ENCODE measurements at places on chromosomes 3 and 15.

GRCh38 chr3:189772584-189772983, 141.4 kb downstream of the TP63 start:
- DNase-seq: no peak

- no peak for DNase-seq
Measured at GRCh38 chr15:64975390-64975789, 14.3 kb downstream of the SPG21 start.

DNA sequence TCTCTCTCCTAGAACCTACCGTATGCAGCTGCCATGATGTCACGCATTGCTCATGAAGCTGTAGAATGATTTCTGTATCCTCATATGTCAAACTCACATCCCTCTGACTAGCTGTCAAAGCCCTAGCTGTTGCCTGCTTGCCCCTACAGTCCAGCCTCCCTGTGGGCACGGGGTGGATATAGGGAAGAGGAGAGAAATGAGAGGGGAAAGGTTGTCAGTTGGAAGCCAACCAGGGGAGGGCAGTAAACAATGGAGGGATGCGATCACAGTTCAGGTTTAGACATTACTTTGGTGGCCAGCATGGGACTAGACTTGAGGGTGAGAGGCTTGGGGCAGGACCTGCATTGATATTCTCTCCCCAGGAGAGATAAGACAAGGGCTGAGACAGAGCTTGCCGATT, 1.7 kb upstream of the HDGFL3 start:
- no peak for DNase-seq

DNA sequence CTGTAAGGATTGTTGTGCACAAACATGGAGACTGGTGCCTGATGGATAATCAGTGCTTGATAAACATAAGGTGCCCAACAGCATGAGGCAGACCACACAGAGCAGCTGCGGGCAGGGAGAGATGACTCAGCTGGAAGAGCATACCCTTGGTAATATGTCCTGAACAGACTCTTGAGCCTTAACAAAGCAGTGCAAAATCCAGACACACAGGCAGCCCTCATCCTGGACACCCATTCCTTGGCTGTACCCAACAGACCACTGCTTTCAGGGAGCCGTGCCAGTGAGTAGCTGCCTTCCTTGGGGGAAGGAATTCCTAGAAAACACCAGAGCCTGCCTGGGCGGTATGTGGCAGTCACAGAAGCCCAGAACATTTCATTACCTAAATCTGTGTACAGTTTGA, 156.2 kb downstream of the CLSTN2 start:
- no peak for DNase-seq

DNA sequence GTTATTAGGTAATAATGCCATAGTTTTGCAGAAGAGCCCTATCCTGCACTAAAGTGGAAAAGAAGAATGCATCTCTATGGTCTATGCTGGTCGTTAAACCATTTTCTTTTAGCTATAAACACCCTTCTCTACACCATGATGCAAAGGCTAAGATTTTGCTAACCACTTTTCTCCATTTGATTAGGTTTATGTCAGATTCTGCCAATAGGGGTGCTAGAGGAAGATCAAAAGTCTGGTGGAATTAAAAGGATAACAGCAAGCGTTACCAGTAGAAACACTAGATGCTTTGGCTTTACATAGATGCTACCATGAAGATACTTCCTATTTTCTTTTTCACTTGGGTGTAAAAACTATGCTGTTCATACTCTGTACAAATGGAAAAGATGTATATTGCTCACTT, 669.8 kb upstream of the ARPP21 start:
- no peak for DNase-seq

GRCh38 chr3:111862974-111863373, 3.9 kb downstream of the PHLDB2 start:
- no peak for DNase-seq

GRCh38 chr15:48532946-48533345, 112.6 kb downstream of the FBN1 start:
- no peak for DNase-seq

- DNase-seq: no peak
Measured at GRCh38 chr15:81485806-81486205, 111.8 kb upstream of the TMC3 start.

- peak; percentile 38 for DNase-seq
Measured at GRCh38 chr15:48963524-48964113, at the start of gene SHC4. Gene SHC4 (minus strand): TSS chr15:48963919. CDS start chr15:48963015, 904 bp downstream.

DNA sequence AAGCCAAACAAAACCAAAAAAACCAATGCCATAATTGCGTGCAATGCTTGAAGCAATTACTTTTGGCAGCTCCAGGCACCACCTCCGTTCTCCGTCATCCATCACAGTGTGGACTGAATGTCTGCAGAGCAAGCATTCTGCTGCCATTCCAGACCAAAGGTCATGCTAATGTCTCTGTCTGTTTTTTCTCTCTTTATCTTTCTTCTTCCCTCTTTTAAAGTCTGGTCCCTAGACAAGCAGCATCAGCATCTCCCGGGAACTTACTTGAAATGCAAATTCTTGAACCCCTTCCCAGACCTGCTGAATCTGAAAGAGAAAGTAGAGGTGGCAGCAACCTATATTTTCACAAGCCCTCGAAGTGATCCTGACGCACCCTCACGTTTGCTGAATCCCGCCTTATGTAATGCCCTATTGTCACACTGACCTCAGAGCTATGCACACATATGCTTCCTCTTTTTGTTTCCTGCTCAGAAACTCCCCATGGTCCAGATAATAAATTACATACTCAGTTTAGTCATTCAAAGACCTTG, 297.3 kb upstream of the PROK2 start:
- DNase-seq: no peak

DNA sequence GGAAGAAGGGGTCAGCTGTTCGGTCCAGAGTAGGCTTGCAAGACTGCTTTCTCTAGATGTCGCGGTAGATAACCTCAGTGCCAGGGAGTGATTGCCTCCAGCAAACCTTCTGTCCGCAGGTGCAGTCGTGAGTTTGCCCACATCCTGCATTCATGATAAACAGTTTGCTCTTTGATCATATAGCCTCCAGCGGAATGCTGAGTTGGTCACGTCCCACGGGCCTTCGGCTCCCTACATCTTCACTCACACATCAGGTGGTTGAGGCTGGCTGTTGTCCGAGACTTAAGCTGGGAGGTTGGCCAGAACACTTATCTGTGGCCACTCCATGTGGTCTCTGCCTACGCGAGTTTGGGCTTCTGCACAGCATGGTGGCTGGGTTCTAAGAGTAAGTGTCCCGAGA, 62.1 kb upstream of the NR2C2 start:
- DNase-seq: no peak

- no peak for DNase-seq
Measured at GRCh38 chr3:47227678-47228077, 54.9 kb downstream of the KIF9 start.

DNA sequence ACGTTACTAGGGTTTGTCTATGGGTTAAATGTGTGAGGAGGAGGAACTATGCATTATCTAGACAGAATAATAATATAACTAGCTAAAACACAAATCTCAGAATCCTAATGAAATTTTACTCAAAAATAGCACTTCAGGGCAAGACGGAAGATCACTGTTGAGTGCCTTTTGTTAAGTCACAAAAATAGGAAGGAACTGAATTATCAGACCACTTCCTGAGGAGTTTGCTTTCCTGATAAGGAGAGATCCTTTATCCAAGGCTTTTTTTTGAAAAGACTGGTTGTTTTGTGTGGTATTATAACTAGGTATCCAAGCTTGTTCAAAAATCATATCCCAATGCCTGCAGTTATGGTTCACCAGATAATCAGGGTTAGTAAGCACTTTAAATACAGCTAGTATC, 34.6 kb downstream of the NR2E3 start:
- DNase-seq: no peak

DNA sequence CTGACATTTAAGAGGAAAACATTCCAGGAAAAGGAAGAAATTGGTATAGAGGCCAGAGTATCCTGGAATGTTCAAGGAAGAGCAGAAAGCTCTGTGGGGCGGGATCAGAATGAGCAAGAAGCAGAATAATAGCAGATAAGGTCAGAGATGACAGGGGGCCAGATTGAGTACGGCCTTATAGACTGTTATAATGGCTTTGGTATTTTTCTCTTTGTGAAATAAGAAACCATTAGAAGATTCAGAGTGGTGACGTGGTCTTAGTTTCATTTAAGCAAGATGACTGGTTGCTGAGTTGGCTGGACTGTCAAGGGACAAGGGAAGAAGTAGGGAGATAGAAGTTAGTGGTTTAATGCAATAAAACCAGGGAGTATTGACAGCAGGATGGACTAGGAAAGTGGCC, 218.3 kb upstream of the SOX2 start:
- DNase-seq: no peak

- no peak for DNase-seq
Measured at GRCh38 chr3:115651599-115651998, 28.3 kb downstream of the GAP43 start.

GRCh38 chr3:13497386-13497785, 17.3 kb downstream of the HDAC11 start:
- DNase-seq: no peak

DNA sequence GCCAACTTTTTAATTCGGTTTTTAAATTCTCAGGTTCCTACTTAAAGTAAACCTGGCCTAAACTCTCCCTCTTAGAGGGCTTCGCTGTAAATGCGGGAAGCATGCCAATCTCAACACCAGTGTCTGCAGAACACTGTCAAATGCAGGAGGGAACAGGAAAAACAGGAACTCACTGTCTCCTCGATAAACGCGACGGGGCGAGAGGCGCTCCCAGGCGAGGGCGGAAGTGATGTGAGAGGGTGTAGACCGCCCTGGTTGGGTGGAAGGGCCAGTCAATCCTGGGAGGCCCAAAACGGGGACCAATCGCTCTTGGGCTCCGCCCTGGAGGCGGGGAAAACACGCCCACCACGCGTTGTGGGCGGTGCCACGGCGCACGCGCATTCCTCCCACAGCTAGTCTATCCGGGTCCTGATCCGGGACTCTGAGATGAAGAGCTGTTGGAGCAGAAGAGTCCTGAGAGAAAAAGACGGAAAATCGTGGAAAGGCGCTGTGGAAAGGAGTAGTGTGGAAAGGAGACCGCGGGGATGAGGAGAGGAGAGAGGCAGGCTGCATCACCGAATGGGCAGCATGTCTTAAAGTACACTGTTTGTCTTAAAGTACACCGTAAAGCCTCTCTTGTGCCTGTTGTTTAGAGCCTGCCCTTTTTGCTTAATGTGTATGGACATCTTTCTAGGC, 27.1 kb downstream of the SLC28A2 start:
- peak; percentile 85 for DNase-seq

- DNase-seq: no peak
Measured at GRCh38 chr3:183541235-183541655, 14.3 kb downstream of the KLHL6 start.

GRCh38 chr3:165170236-165170635, 25.9 kb downstream of the SLITRK3 start:
- no peak for DNase-seq

DNA sequence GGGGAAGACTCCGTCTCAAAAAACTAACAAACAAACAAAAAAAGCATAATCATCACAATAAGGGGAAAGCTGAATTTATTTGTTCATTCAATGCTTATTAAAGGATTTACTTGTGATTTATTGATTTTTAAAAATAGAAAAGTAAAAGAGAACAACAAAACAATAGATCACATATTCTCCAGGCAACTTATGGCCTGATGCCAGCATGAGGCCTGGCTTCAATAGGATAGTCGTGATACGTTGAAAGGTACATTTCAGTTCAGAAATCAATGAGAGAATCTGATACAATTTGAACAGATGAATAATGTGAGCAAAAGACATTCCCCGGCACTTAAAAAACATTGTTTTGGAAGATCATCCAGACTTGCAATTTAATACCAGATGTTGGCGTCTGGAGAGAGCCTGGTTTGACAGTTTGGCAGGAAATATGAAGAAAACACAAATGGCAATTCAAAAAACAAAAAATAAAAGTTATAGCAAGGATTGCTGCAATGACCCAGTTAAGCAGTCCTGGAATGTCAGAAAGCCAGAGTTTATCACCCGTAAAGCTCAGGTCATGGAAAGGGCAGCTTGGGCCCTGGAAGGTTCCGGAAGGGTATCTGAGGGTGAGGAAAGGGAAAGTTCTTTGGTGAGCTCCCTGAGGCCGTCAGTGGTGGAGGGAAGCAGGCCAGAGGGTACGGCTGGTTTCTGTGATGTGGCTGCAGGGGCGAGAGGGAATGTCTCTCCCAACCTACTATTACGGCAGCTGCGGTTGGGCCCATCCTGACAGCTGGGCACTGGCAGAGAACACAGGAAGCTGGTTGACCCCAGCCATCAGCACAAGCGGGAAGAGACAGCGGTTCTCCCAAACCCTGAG, 230.2 kb upstream of the HES1 start:
- DNase-seq: no peak
